Upper lobe of left lung (tissue), 6 donors: ENCODE measurements at places on chromosomes 2 and 18.

DNA sequence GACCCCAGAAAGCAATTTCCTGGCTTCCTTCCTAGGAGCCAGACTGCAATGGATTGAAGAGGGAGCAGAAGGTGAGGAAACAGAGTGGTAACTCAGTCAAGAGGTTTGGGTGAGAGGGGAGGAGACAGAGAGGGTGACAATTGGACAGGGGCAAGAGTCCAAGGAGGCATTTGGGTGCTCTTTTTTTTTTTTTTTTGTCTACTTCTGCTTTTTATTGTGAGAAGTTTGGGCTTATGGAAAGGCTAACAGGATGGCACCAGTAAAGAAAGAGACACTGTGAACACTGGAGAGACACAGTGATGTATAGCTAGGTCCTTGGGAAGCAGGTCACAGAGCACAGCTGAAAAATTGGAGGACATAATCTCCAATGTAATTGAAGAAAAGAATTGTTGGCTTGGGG is 25.0 kb downstream of the CYBRD1 start:
- no peak for DNase-seq

DNA sequence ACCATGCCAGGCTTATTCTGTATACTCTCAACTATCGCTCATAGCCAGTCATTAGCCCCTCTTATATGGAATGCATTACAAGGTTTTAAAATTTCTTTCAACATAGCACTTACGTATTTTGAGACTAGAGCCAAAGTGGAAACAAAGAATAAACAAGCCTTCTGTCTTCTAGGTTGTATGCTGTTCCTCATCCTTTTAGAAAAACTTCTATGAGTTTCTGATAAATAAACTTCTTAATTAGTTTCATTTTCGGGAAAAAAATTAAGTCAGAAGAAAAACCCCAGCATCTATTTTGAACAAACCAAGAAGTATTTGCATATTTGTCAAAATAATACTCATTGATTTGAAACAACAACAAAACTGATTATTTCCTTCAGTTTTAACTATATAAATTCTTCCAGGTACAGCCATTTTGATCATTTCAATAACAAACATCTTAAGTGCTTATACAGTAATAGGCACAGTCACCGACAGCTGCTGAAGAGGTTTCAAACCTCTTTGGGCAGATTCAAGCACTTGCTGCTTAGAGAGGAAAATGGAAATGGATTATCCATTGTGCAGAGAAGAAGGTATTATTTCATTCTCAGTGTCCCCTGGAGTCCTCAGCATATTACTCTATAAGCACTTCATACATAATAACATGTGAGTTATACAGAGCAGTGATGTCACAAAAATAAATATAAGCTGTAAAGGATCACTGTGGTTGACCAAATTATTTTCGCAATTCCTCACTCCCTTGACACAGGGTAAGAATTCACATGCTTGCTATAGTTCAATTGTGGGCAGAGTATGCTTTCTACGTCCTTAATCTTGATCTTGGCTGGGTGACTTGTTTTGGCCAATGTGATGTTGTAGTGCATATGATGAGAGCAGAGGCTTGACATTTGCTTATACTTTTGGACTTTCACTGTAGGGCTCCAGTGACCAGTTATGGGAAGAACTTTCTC is 833.8 kb downstream of the TRIB2 start:
- no peak for DNase-seq

- DNase-seq: no peak
Measured at GRCh38 chr18:42614619-42615293, 500.7 kb downstream of the RIT2 start.

- no peak for DNase-seq
Measured at GRCh38 chr2:177243476-177243875, 21.1 kb downstream of the NFE2L2 start.

- DNase-seq: no peak
Measured at GRCh38 chr2:48433682-48434081, 96.3 kb upstream of the STON1 start.

DNA sequence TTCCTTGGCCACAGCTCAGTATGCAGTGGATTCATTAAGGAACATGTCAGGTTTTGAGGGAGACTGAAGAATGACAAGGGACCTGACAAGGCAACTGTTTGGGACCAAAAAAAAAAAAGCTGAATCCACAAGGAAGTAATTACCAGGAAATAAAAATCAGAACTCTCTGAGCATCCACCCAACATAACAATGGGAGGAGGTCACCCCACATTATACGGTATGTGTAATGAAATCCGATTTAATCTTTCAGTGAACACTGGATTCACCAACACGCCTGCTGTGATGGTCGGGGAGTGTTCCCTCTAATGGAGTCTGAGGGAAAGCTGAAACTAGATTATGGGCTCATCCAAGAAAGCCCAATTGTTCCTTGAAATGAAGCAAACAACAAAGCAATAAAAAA is 329.3 kb downstream of the ETAA1 start:
- no peak for DNase-seq

GRCh38 chr2:127117603-127118002 is 10.6 kb upstream of the BIN1 start:
- peak; percentile 8 for DNase-seq

DNA sequence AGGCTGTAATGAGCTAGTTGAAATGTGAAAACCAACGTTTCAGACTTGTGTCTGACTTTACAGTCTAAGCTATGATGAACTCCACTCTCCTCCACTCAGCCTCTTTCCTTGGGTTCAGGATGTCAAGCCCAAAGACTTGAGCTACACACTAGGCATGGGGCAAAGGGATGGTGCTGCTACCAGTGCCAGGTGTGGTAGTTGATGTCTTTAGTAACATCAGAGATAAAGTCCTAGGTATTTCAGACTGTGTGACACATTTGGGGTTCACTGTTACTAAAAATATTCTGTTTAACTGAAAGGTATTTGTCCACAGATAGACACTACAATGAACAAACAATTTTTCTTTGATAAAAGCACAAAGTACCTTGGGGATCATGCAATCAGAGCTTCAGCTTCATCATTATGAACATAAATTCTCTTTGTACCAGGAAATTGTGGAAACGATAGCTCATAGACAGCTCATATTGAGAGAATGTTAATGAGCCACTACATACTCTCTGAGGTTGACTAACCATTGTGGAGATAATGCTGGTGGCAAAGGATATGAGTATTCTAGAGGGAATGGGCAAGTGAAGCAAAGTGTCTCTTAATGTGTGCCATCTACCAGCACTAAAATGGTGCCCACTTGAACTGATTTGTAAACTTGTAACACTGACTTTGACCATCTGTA is 253.7 kb upstream of the THUMPD2 start:
- no peak for DNase-seq

DNA sequence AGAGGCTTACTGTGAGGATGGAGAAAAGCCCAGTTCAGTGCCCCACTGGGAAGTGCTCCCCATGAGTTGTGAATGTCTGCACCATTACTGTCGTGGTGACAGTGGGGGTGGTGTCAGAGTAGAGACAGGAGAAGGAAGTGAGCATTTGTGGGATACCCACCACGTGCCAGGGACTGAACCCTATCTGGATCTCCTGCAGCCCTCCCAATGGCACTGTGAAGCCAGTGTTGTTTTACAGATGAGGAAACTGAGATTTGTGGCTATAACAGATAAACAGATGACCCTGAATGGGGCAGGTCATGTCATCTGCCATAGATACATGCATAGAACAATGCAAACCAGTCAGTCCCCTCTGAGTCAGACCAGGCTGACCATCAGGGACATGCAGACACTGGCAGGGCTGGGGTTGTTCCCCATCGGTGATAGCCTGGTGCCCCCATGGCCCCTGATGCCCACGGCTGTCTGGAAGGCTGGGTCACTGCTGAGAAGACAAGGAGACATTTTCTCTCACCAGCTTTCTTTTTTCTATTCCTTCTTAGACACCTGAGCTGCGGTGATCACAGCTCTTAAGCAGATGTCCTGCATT is 60.8 kb downstream of the EMILIN2 start:
- peak; percentile 39 for DNase-seq

GRCh38 chr2:25700221-25700660 is 26.9 kb upstream of the DTNB start:
- no peak for DNase-seq

GRCh38 chr2:144078106-144078505 is 441.8 kb downstream of the ZEB2 start:
- DNase-seq: no peak

GRCh38 chr2:235025800-235026536 is 74.2 kb downstream of the SH3BP4 start:
- DNase-seq: no peak

GRCh38 chr18:13474907-13475545 is 251.3 kb downstream of the FAM210A start:
- no peak for DNase-seq

- DNase-seq: no peak
Measured at GRCh38 chr2:236659758-236660150, 90.1 kb downstream of the ACKR3 start.

GRCh38 chr18:36887864-36888263 is 58.9 kb downstream of the KIAA1328 start:
- no peak for DNase-seq

DNA sequence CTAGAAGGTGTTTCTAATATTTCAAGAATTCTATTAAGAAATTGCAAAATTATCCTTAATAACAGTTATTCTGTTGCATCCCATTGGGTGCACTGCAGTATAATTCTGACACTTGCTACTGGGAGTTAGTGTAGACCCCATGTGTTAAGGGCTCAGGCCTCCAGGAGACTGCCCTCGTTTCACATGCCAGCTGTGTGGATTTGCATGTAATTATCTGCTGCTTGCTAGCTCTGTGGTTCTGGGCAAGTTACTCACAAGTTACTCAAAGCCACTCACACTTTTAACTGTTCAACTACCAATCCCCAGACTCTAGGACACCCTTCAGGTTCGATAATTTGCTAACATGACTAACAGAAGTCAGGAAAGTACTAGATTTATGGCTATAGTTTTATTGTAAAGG is 38.6 kb downstream of the ST6GAL2 start:
- DNase-seq: no peak

- DNase-seq: no peak
Measured at GRCh38 chr18:34729740-34730355, 19.8 kb downstream of the DTNA start.

GRCh38 chr2:174771136-174771535 is 6.9 kb upstream of the CHRNA1 start:
- DNase-seq: no peak
